Right ventricle myocardium superior (tissue), 1 donor: ENCODE measurements at places on chromosomes 16 and 17.

- no peak for DNase-seq
These were observed 9.6 kb downstream of the SNAI3 start for GRCh38 chr16:88676502-88677242.

- DNase-seq = no peak
These were observed 249.9 kb upstream of the MON1B start for GRCh38 chr16:76941113-76941512.

DNA sequence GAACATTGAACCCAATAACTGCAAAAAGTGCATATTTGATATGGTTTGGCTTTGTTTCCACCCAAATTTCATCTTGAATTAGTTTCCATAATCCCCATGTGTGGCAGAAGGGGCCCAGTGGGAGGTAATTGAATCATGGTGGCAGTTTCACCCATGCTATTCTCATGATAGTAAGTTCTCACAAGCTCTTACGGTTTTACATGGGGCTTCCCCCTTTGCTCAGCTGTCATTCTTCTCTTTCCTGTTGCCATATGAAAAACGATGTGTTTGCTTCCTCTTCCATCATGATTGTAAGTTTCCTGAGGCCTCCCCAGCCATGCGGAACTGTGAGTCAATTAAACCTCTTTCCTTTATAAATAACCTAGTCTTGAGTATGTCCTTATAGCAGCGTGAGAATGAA, 127.6 kb downstream of the CHD9NB start:
- no peak for DNase-seq

GRCh38 chr16:51565184-51565583, 414.1 kb upstream of the SALL1 start:
- no peak for DNase-seq

DNA sequence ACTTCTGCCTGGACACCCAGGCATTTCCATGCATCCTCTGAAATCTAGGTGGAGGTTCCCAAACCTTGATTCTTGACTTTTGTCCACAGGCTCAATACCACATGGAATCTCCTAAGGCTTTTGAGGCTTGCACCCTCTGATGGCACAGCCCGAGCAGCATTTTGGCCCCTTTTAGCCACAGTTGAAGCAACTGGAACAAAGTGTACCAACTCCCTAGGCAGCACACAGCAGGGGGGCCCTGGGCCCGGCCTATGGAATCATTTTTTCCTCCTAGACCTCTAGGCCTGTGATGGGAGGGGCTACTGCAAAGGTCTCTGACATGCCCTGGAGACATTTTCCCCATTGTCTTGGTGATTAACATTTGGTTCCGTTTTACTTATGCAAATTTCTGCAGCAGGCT, 32.0 kb downstream of the ABCC1 start:
- DNase-seq = no peak

GRCh38 chr16:22312897-22313781, 15.9 kb downstream of the POLR3E start:
- DNase-seq = no peak

DNA sequence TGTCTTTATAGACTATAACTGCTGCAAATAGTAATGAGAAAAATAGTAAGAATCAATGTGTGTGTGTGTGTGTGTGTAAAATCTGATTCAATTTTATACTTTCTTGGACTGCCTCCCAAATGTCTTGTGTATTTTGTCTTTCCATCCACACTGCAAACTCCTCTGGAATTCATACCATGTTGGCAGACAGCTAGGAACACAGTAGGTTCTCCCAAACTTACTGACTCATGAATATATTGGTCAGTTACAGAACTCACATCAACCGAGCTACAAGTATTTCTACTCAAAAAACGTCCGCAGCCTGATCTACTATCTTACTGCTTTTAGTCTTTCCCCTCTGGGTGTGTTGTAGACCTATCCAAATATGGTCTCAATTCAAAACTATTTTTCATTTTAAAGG, 542.7 kb upstream of the PSMD7 start:
- no peak for DNase-seq

DNA sequence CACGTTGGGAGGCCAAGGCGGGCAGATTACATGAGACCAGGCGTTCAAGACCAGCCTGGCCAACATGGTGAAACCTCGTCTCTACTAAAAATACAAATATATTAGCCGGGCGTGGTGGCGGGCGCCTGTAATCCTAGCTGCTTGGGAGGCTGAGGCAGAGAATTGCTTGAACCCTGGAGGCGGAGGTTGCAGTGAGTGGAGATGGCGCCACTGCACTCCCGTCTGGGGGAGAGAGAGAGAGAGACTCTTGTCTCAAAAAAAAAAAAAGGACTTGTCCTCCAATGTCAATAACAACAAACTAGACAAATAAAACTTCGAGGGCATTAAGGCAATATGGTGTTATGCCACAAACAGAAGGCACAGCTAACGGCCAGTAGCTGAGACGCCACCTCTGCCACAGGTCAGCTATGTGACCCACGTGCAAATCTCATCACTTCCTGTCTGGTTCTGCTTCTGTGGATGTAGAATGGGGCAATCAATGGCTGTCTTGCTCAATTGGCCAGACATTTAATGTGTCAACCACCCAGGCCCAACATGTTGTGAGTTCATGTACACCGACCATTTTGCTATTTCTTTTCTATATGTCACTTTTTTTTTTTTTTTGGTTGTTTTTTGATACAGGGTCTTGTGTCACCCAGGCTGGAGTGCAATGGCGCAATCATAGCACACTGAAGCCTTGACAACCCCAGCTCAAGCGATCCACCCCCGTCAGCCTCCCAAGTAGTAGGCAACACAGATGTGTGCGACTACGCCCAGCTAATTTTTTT, 834 bp upstream of the TXNDC11 start:
- peak; percentile 45 for DNase-seq

DNA sequence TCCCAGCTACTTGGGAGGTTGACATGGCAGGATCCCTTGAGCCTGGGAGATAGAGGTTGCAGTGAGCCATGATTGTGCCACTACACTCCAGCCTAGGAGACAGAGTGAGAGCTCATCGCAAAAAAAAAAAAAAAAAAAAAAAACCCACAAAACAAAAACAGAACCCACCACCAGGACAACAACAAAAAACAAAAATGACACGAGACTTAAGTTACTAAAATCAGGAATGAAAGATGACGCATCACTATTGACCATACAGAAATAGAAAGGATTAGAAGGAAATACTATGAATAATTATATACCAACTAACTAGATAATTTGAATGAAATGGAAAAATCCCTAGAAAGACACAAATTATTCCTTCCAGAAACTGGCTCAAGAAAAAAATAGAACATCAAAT, 432.4 kb upstream of the PMFBP1 start:
- no peak for DNase-seq

GRCh38 chr16:67833030-67833414, 9.1 kb upstream of the THAP11 start:
- DNase-seq = no peak

DNA sequence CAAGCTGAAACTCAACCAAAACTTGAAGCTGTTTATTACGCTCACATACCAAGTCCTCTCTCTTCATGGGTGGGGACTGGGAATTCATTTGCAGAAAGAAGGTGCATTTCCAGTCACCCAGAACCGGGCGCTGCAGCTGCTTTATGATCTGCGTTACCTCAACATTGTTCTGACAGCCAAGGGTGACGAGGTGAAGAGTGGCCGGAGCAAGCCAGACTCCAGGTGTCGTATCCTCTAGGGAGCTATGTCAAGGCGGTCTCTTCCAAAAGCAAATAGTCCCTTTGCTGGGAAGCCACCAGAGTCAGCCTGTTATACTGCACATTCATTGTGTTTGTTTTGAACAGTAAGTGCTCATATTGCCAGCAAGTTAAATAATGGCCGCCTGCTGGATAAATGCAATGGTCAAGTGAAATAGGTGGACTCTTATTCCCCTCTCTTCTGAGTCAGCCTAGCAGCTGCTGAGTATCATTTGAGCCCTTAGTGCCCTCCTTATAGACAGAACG, 12.7 kb downstream of the COG1 start:
- no peak for DNase-seq

DNA sequence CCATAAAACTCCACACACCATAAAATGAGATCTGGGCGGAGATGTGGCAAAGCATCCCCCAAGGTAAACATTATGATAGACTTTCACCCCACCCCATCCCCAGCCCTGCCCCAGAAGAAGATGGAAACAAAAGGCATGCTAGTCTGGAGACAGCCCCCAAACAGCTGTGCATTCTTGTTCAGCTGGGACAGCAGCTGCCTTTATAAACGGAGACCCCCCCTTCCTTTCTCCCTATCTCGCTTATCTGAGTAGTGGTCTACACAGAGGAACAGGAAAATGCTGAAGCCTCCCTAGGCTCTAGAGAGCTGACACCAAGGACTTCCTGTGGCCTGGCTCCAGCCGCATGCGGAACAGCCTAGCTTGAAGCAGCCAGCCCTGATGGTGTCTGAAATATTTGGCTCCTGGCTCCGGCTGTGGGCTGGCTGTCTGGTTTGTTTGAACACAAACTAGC, 190.3 kb upstream of the ANKFN1 start:
- peak; percentile 44 for DNase-seq

DNA sequence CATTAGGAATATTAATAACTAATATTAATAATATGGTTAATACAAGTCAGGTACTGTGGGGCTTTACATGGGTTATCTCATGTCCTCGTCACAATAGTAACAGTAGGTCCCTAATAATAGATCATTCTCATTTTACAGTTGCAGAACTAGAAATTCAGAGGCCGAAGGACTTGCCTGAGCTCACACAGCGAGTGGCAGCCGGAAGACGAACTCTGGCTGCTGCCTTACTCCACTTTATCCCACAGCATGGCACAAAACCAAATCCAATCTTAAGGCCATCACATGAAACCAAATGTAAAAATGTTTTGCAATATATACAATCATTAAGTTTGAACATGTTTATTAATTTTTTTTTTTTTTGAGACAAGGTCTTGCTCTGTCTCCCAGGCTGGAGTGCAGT, 13.6 kb downstream of the GNA13 start:
- no peak for DNase-seq

DNA sequence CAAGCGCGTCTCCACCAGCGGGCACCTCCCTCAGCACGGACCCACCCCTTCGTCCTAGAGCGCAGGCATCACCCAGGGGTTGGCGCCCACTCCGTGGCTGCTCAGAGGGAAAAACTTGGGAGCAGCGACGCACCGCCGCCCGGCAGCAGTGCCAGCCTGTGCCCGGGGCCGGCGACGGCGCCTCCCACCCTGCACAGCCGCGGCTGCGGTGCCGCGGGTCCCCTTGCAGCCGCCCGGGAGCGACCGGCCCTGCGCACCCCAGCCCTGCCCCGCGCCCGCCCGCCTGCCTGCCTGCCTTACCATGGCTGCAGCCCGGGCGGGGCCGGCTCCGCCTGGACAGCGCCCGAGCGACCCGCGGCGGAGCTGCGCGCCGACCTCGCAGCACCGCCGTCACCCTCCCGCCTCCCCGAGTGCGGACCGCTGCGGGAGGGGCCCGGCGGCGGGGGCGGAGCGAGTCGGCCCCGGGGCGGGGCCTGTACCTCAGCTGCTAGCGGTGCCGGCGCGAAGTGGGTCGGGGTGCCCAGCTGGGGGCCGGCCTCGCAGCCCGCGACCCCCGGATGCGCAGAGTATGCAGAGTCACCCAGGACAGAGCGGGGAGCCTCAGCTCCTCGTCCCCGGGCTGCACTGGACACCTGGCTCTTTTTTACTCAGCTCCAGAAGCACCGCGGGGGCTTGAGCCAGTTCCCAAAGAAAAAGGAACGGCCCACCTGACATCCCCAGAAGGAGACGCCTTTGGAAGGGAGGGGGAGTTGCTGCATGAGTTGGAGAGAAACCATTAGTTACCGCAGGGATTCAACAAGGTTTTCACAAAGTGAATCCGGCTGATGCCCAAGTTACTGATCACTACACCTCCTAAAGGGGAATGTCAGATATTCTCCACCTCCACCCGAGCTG, 17.5 kb upstream of the MTMR4 start:
- DNase-seq = peak; percentile 83

GRCh38 chr17:27366437-27366836, 72.5 kb downstream of the WSB1 start:
- no peak for DNase-seq

- no peak for DNase-seq
These were observed 22.3 kb upstream of the CACNG5 start for GRCh38 chr17:66812571-66812970.

DNA sequence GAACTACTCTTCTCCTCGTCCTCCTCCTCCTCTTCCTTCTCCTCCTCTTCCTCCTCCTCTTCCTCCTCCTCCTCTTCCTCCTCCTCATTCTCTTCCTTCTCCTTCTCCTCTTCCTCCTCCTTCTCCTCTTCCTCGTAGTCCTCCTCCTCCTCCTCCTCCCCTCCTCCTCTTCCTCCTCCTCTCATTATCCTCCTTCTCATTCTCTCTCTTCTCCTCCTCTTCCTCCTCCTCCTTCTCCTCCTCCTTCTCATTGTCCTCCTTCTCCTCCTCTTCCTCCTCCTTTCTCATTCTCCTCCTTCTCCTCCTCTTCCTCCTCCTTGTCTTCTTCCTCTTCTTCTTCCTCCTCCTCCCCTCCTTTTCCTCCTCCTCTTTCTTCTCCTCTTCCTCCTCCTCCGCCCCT, 4.1 kb upstream of the PITPNM3 start:
- DNase-seq = no peak

- no peak for DNase-seq
These were observed 503 bp downstream of the DHX58 start for GRCh38 chr17:42111871-42112551.

DNA sequence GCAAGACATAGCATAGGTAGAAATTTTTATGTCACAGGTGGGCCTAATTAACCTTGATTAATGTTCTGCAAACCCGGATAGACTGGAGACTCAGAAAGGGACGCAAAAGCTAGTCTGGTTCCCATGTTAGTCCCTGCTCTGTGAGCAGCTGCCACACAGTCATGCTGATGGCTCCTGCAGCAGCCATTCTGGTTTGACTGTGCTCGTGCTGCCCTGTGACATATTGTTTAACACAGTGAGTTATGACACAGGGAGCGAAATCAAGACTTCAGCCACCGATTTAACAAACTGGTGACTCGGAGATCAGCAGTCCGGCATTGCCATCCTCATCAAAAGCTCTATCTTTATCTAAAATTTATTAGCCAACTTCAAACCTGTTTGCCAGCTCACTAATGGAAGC, 169.8 kb downstream of the WWOX start:
- no peak for DNase-seq

GRCh38 chr17:31687505-31688126, 171.4 kb downstream of the COPRS start:
- no peak for DNase-seq

GRCh38 chr17:46865100-46865499, 13.7 kb downstream of the WNT9B start:
- no peak for DNase-seq

GRCh38 chr17:76781056-76781982, 43.4 kb downstream of the MFSD11 start:
- DNase-seq = no peak

DNA sequence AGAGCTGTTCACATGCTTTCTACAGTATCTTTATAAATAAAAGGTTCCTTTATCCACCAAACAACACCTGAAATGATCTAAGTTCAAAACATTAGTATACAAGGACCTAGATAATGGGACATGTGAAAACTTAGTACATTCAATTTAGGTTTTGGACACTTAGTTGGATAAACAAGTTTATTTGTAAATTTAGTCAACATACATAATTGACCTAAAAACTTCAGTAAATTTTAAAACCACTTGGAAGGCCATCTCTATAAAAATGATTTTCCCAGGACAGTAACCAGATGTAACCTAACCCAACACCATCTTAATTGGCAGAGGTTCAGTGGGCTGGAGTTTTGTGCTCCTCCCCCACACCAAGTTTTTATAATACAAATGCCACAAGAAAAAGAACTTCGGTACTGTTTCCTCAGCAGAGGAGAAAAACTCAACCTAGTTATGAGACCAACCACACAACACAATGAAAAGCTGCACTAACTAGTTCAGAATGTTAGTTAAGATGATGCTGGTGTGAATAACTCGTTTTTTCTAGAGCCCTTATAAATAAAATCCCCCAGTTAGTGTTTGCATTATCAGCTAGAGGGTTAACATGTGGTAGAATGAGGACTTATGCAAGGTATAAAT, 7.2 kb upstream of the UNK start:
- DNase-seq = no peak
